ENCODE measurements at places on chromosomes 1 and 21.

DNA sequence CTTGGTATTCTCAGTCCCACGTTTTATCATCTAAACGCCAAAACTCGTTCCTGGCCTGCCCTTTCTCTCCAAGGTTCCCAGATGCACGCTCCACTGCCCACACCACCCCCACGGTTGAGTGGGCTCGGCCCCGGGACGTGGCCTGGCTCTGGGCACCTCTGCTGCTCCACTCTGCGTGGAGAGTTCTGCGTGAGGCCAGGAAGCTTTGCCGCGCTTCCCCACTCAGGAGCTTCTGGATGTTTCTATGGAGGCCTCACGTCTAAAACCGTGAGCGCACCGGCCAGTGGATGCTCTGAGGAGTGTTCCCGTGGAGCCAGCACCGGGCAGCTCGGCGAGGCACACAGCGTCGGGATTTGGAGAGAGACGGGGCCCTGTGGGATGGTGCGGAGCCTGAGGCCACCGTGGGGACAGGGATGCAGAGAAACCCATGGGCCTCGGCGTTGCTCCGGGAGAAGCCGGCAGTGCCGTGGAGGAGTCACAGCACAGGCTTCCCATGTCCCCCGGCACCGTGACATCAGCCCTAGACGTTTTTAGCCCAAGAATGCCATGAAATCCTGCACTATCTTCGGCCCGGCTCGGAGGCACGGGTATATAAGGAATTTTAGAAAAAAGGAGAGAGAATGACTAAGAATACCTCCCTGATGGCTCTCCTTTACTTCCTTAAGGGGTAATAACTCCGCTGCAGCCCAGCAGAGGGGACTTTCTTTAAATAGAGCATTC is 125.9 kb downstream of the PRDM16 start:
- no peak for DNase-seq

DNA sequence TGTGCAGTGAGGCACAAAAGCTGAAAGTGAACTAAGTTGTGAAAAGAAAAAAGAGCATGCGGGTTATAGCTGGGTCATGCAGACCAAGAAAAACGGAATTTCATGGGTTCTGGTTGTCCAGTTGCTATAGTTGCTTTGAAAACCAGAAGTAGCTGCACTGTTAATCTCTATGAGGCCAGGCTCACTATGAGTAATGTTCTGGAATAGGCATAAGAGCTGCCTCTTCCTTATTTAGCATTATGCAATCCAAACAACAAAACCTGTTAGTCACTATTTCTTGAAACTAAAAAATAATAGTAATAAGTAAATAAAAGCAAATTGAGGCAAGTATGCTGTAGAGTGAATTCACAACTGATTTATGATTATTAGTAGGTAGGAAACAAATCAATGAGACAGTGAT is 1383.7 kb downstream of the MRPL39 start:
- no peak for DNase-seq

DNA sequence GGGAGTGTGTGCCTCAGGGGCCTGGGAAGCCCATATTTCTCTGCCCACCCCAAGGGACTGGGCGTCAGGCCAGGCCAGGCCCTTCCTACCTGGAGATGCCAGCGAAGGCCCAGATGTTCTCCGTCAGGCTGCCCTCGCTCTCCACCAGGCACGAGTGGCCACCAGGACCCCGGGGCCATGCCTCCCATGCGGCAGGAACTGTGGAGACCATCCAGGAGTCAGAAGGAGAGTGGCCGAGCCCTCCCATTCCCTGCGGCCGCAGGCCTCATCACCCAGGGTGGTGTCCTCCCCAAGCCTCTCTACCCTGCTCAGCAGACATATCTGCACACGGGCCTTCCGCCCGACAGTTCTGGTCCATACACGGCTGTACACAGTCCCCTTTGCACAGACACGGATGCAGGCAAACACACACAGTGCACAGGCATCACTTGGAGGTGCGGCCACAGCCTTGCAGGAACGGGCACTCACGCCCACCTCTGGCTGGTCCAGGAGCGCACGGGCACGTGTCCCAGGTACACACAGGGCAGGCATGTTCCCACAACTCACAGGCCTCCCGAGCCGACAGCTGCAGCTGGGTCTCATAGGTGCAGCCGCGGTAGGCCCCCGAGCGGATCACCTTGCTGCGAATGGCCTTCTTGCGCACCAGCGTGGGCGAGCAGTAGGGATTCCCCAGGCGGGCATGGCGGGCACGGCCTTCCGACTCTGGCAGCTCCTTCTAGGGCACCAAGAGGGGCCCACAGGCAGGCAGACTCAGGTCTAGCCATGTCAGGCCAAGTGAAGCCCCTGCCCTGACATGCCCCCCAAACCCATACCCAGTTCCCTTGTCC is 5.9 kb upstream of the KIF17 start:
- no peak for DNase-seq

GRCh38 chr1:46413596-46413985 is 19.5 kb downstream of the FAAH start:
- DNase-seq = no peak

DNA sequence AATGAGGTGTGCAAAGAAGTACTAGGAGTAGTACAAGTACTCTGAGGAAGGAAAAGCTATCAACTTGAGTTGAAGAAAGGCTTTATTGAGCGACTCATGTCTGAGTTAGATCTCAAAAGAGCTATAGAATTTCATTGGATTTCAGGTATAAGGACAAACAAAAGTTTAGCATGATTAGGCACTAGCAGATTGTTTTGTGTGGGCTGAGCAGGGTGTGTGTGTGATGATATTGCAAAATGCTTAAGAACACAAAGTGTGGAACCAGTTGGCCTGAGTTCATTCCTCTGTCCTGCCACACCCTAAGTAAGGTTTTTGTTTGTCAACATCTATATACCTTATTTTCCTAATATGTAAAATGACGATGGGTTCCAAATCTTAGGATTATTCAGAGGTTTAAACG is 158.9 kb downstream of the KCNK2 start:
- DNase-seq = no peak

- no peak for DNase-seq
These were observed 220.8 kb downstream of the NRIP1 start for GRCh38 chr21:14844001-14844400.

GRCh38 chr1:9881838-9882249 is 28.2 kb downstream of the CTNNBIP1 start:
- no peak for DNase-seq

GRCh38 chr1:205273551-205273982 is 45.8 kb downstream of the TMCC2 start:
- no peak for DNase-seq

DNA sequence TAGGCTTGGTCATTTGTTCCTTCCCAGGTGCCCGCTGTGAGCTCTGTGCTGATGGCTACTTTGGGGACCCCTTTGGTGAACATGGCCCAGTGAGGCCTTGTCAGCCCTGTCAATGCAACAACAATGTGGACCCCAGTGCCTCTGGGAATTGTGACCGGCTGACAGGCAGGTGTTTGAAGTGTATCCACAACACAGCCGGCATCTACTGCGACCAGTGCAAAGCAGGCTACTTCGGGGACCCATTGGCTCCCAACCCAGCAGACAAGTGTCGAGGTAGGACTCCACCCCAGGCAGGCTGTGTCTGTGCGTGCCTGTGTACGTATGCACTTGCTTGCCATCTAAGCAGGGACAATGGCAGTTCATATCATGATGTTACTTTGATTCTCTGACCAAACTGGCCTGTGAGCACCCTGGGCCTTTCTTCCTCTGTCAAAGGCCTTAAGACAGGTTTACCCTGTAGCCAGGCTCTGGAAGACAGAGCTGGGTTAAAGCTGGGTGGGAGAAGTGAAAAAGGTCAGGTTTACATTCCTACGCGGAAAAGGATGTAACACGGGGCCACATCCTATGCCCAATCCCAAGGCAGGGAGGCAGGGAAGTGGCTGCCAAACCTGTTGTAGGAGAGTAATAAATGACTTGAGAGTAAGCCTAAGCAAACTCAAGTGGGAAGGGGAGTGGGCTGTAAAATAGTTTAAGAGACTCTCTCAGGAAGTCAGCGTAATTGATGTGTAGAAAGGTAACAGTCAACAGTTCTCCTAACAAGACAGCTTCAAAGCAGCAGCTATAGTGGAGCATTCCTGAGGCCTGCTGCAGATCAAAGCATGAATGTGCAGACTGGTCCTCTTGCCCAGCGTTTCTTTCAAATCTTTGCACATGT is 42.5 kb downstream of the LAMC2 start:
- DNase-seq = no peak

GRCh38 chr1:160095382-160096105 is 2.9 kb downstream of the IGSF8 start:
- DNase-seq = no peak

- no peak for DNase-seq
These were observed 183.0 kb downstream of the BARHL2 start for GRCh38 chr1:90534116-90534515.

DNA sequence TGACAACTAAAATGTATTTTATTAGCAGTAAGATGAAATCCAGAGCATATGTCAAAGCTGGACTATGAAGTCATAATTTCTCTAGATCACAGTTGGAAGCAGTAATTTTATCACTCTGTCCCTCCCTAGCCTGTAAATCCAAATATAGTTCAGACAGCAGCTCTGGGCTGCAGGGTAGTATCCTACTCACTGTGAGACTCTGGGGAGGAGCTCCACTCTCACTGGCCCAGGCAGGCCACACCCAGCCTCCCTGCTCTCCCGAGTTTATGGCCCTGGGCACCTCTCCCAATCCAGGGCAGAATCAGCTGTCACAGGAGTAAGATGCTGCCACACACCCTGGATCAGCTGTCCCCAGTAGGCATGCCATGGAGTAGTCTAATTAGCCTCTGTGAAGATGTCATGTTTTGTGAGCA is 131.1 kb downstream of the HLCS start:
- DNase-seq = no peak

- DNase-seq = no peak
These were observed 602.5 kb downstream of the PTPRU start for GRCh38 chr1:29838738-29839320.

DNA sequence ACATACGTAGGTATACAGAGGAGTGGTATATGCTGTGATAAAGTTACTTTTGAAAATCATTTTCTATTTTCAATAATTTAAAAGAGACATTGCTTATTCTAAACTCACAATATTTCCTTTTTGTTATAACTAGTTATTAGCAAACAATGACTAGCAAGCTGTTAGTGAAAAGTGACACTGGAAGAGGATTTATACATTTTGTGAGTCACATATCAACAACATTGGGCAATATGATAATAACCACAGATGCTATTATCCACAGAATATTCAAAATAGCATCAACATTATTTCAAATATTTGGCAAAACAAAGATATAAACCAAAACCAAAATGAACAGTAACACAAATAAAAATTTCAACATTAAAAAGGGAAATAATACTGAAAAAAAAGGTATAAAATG is 104.0 kb upstream of the HP1BP3 start:
- no peak for DNase-seq

GRCh38 chr1:78333502-78333901 is 157.3 kb upstream of the PTGFR start:
- DNase-seq = no peak

DNA sequence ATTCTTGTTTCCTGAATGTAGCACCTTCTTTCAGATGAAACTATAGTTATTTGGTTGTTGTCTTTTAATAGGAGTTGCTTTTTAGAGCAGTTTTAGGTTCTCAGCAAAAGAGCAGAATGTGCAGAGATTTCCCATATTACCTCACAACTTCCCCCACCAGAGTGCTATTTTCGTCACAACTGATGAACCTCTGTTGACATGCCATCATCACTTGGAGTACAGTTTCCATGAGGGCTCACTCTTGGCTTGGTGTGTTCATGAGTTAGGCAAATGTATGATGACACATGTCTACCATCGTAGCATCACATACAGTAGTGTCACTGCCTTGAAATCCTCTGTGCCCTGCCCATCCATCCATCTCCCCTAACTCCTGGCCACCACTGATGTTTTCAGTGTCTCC is 3.7 kb downstream of the IBA57 start:
- DNase-seq = no peak

- DNase-seq = no peak
These were observed 151.2 kb downstream of the OMA1 start for GRCh38 chr1:58395355-58395754.

DNA sequence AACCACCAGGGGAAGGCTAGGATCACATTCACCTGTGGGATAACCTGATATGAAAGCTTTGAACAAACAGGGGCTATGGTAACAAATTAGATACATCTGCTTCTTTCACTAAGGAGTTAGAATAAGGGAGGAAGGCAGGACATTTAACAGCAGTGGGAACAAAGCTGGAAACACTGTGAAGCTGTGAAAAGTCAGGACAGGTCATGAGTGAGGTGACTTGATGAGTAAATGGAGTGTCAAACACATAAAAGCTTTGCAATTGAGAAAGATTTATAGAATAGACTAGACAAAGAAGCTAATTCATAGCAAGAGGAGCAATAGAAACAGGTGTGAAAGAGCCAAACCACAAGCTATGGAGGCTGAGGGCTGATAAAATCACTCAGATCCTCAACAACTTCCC is 110.0 kb downstream of the ASTN1 start:
- no peak for DNase-seq

DNA sequence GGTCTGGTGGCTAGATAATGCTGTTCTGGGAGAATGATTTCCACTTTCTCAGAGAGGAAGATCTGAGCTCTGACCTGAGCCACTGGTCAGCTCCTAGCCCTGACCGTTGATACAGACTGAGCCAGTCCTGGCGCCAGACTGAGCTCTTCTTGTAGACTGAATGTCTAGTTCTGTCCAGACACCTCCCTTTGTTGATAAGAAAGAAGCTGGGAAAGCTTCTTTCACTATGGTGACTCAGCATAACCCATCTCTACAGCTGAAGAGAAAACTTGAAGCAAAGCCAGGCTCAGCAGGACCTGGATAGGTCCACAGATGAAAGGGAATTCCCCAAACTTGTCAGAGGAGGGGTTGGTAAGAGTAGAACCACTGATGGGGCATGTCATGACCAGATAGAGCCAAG is 9.9 kb upstream of the TRABD2B start:
- DNase-seq = no peak

GRCh38 chr1:30014031-30014430 is 709.4 kb downstream of the MATN1 start:
- no peak for DNase-seq

DNA sequence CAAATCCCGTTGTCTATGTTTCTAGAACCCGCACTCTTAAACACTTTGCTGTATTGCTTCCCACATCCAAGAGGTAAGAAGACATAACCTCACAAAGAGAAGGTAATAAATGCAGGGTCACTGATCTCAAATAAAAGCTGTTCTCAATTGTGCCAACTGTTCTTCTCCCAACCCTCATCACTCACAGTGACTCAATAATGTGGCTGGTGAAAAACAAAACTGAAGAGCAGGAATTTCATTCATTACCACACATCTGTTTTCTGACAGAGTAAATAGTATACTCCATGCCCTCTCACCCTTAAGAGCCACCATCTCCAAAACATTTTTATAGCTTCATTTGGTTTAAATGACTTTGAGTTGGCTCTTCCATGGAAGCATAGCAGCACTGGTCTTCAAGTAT is 6.2 kb upstream of the ERICH3 start:
- DNase-seq = no peak

- no peak for DNase-seq
These were observed 88.3 kb upstream of the SGIP1 start for GRCh38 chr1:66445492-66446181.

Measured in SK-N-MC (cell line).